Stimulated activated CD8-positive, alpha-beta memory T cell treated with anti-CD3 and anti-CD28 coated beads, Interleukin-4, amount 100 ng/mL, for 24 hours (primary cell): ENCODE measurements at places on chromosomes 1 and 21.

- no peak for DNase-seq
Observed at GRCh38 chr1:14238472-14239307, 359.8 kb upstream of the KAZN start.

- DNase-seq: no peak
Observed at GRCh38 chr1:47738560-47739182, 258.5 kb downstream of the TRABD2B start.

DNA sequence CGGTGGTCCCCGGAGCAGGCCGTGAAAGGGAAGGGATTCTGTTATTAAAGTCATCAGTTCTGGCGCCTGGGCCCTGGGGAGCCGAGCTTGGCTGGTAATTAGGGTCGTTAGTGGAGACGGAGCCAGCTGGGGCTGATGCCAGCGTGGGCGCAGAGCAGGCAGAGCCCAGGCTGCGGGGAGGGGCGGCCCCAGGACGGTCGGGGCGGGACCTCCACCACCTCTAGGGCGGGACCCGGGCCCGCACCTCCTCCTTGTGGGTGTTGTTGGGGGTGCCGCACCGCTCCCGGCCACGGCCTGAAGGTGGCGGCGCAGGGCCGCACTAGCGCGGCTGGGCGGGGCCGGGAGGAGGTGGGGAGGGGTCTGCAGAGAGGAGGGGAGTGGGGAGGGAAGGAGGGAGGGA lies 470.6 kb downstream of the PTPRU start:
- peak; percentile 6 for DNase-seq

DNA sequence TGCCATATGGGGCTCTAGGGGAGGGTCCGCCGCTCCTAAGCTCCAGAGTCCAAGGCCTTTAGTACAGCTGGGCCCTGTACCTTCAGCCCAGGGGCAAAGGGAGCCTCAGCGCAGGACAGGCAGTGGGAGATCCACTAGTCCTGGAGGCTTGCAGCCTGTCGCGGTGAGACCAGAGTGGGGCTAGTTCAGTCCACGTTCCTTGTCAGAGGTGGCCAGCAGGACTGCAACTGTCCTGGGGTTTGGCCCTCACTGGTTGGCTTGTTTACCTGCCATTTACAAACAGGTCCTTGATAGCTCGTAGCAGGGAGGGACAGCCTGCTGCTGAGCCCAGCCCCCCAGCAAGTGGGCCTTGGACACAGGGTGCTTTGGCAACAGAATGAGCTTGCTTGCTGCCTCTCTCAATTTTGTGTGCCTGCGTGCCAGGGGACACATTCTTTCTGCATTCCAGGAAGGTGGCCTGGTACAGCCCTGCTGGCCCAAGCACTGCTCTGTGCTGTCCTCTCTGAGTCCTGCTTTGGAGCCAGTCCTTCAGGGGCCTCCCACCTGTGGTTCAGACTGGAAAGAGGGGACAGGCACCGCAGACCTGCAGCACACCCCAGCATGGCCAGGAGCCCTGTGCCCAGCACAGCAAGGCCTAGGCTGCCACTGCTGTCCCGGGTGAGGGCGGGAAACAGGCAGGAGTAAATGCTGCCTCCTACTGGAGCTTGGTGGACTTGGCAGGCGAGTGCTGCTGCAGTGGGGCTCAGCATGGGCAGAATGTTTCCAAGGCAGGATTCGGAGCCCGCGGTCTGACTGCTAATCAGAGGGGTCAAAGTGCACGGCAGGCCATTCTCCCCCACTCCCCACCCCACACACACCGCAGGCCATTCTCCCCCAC lies 15.2 kb downstream of the H6PD start:
- no peak for DNase-seq

- DNase-seq: no peak
Observed at GRCh38 chr1:158055854-158056253, 62.4 kb downstream of the KIRREL1 start.

DNA sequence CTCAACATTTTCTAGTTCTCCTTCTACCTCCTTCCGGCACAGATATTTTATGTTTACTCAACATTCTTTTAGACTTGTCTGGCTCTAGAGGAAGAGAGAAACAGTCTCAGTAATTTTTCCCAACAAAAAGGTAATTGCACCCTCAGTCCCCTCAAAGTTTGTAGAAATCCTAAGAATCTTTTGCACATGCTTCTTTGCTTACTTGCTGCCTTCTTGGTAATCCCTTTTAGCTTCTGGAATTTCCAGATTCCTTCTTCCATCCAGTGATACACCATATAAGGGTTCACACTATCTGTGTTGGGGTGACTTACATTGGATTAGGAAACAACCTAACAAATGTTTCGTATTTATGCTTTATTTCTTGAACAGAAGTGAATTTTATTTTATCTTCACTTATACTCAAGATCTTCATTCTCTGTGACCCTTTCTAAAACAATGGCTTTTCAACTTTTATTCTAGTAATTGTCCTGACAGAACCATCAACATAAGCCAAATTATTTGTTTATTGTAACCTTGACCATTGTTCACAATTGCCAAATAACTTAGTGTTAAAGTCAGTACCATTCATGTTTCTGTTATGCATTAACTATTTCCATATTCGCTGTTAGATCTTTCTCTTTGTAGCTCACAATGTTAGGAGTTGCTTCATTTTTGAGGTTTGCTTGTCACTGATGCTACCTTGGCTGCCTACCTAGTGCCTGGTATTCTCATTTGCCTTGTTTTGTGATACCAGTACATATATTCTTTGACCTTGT lies 238.1 kb downstream of the HMCN1 start:
- DNase-seq: no peak

- no peak for DNase-seq
Observed at GRCh38 chr1:116952738-116953275, 43.1 kb downstream of the PTGFRN start.

- DNase-seq: no peak
Observed at GRCh38 chr1:170932236-170932635, 3.1 kb upstream of the MROH9 start.

- DNase-seq: no peak
Observed at GRCh38 chr1:114102136-114102535, 51.5 kb downstream of the SYT6 start.

DNA sequence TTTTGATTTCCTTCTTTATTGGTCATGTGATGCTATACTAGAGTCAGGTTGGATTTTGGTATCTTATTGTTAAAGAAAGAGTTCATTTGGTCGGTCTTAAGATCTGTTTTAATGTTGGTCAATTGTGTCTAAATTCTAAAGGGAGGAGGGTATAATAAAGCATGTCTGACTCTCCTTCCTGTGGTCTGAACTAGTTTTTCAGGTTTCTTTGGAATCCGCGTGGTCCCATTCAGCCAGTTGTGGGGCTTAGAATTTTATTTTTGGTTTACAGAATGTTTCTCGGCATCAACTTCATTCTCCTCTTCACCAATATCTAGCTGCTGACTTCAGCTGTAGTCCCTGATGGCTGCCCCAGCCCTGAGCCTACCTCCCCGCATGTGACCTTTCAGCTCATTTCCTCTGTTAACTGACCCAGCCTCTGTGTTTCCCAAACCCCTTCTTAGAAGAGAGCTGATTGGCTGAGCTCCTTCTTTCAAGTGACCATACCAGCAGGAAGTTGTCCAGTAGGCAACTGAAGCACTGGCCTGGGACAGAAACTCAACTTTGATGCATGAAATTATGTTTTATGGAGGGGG lies 8.7 kb upstream of the MYOC start:
- DNase-seq: no peak

DNA sequence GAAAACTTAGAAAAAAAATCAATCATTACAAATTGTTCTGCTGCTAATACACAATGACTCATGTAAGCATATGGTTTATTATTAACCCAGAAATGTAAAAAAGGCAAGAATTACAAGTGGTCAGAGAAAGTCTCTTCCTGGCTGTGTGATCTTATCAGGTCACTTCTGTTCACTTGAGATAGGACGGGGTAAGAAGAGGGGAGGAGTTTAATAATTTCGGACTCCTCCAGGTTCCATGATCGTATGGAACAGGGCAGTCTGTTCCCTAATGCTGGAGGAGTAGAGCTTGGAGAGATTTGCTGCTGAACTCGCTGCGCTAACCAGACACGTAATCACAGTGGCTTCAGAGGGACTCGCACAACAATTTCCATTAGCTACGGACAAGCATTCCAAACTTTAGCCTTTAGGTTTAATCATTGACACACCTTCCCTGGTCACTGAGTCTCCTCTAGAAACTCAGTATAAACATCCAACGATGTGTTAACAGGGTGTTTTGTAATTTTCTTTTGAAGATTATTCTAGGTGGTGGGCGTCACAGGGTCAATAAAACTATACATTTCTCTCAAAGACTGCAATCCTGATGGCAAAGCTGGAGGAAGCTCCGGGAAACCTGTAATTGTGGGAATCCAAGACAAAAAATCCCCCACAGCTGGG lies 1.3 kb downstream of the CRYZ start:
- no peak for DNase-seq

DNA sequence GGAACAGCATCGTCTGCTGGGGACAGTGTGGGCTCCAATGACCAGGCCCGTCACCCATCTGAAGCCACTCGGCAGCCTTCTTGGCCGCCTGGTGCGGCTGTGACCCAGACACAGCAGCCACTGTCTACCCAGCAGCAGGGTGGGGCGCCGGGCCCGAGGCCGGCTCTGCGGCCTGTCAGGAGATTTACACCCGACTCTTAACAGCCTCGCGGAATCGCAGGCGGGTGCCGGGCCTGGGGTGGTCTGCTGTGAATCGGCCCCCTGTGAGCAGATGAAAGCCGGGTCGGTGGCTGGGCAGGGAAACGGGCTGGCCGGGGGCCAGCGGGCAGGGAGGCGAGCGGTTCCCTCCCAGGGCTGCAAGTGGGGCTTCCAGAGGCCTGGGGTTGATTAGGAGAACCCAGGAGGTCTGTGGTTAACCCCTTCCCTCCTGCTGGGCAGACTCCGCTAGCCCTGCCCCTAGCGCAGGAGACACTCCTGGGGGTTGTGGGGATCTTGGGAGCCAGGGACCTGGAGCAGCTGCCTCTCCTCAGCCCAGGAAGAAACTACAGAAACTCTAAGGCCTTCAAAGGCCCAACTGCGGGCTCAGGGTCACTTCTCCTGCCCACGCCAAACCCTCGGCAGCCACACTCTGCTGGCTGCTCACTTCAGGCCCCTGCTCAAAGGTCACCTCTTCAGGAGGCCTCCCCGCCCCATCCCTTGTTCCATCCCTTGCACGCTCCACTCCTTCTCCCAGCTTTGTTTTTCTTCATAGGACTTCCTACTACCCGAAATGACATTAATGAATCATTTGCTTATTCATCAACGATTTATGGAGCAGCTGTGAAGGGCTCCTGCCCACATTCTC lies 15.6 kb downstream of the RUNX3 start:
- no peak for DNase-seq
